M059J (cell line): ENCODE measurements at places on chromosomes 7 and 10.

- DNase-seq, result peak; percentile 71
These were observed 250.8 kb downstream of the KCNMA1 start for GRCh38 chr10:77386838-77387237.

- DNase-seq, result peak; percentile 96
These were observed 30.4 kb downstream of the PDLIM1 start for GRCh38 chr10:95260397-95260881.

DNA sequence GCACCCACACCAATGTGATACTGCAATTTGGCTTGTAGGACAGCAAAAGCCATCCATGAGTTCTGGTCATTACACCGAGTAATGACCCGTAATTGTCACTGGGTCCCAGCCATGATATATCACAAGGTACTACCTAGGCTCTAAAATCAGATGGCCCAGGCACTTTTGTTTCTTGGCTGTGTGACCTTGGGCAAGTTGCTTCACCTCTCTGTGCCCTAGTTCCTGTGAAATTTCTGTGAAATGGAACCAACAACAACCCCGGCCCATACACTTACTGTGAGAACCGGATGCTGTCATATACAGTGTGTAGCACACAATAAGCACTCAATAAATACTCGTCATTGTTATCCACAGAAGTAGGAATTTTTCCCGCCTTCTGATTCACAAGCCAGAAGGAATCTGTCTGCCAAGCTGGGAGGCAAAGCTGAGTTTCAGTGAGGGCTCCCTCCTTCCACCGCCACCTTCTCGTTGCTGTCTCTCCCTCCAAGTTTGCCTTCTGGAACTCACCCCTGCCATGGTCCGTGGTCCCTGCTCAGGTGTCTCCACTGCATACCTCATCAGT, 6.4 kb upstream of the CYTH3 start:
- DNase-seq, result no peak

GRCh38 chr7:139732471-139733167, 45.2 kb downstream of the HIPK2 start:
- DNase-seq, result no peak

DNA sequence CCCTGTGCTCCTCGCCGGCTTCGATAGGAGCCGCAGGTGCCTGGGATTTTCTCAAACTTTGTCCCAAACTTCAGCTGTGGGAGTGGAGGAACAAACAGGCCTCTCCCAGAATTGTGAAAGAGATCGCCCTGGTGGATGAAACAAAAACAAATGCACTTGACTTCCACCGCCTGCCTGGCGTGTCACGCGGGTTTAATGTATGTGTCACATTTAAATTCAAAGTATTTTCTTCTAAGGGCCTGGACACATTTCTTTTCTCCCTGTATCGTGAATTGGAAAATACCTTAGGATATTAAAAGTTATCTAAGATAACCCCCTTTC, 694 bp upstream of the WASL start:
- no peak for DNase-seq

- DNase-seq, result no peak
These were observed 61.0 kb downstream of the HTR5A start for GRCh38 chr7:155131090-155131489.

GRCh38 chr10:34323192-34323591, 491.9 kb downstream of the PARD3 start:
- DNase-seq, result peak; percentile 18

DNA sequence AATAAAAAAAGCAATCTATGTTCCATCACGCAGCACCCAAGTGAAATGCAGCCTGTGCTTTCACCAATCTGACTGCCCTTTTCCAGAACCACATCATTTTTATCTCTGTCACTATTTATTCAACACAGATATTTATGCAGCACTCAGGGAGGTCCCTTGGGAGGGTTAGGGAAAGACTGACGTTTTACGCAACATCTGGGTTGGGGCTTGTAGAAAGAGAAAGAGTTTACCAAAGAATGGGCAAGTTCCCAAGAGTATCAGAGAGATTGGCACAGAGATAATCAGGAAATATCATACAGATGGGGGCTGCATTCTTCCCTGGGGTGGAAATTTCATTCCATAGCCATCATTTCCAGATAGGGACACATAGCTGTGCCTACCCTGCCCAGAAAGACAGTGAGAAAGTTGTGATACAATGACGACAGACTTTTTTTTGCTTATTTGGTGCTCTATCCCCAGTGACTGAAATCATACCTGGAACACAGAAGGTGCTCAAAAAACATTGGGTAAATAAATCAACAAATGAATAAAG, 474.2 kb downstream of the CALN1 start:
- DNase-seq, result no peak

GRCh38 chr7:23377134-23377533, 78.0 kb downstream of the MALSU1 start:
- DNase-seq, result peak; percentile 63

GRCh38 chr7:29609162-29610037, 45.8 kb downstream of the PRR15 start:
- DNase-seq, result peak; percentile 85

- DNase-seq, result peak; percentile 8
These were observed 26.7 kb downstream of the ERCC6 start for GRCh38 chr10:49512121-49512809.

- DNase-seq, result no peak
These were observed 26.5 kb upstream of the ZNF107 start for GRCh38 chr7:64639267-64640001.

DNA sequence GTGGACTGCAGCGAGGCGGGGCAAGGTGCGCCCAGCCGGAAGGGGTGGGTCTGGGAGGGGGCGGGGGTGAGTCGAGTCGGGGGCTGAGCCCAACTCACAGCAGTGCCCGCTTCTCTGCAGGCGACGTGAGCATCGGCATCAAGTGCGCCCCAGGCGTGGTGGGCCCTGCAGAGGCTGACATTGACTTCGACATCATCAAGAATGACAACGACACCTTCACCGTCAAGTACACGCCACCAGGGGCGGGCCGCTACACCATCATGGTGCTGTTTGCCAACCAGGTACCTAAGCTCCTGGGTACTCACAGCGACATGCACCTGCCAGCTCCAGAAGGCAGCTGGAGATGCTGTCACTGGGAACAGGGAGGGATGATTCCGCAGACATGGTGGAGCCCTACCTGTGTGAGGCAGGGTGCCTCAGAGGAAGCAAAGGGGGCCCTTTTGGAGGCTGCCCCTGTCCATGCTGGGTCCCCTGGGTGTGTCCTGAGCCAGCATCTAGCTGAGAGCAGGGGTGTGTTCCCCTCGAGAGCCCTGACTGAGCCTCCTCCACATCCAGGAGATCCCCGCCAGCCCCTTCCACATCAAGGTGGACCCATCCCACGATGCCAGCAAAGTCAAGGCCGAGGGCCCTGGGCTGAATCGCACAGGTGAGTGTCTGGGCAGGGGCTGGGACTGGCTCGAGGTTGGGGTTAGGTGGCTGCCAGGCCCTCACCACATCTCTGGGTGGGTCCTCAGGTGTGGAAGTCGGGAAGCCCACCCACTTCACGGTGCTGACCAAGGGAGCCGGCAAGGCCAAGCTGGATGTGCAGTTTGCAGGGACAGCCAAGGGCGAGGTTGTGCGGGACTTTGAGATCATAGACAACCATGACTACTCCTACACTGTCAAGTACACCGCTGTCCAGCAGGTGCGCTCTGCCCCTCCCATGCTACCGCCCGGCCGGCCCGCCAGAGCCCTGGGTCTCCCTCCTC, 12.8 kb downstream of the FLNC start:
- no peak for DNase-seq

GRCh38 chr7:27689591-27690164, 27.0 kb upstream of the HIBADH start:
- peak; percentile 55 for DNase-seq

GRCh38 chr7:109879287-109879828, 1211.6 kb upstream of the LRRN3 start:
- no peak for DNase-seq

GRCh38 chr10:78318305-78318704, 284.6 kb downstream of the RPS24 start:
- no peak for DNase-seq

DNA sequence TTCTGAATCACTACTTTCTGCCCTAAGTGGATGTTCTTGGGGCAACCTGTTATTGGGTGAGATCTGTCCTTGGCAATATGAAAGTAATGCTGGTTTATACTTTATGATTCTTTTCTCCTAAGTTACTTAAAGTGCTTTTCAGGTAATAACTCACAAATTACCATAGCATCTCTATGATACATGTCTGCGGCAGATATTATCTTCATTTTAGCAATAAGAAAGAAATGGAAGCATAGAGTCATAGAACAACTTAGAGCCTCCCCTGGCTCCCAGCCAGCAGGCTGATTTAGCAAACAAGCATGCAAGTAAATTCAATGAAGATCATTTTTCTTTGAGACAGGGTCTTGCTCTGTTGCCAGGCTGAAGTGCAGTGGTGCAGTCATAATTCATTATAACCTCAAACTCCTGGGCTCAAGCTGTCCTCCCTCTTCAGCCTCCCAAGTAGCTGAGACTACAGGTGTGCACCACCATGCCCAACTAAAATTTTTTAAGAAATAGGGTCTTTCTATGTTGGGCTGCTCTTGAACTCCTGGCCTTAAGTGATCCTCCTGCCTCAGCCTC, 38.1 kb upstream of the GRM8 start:
- peak; percentile 1 for DNase-seq

- DNase-seq, result peak; percentile 37
These were observed 23.9 kb downstream of the MACC1 start for GRCh38 chr7:20193242-20193777.

DNA sequence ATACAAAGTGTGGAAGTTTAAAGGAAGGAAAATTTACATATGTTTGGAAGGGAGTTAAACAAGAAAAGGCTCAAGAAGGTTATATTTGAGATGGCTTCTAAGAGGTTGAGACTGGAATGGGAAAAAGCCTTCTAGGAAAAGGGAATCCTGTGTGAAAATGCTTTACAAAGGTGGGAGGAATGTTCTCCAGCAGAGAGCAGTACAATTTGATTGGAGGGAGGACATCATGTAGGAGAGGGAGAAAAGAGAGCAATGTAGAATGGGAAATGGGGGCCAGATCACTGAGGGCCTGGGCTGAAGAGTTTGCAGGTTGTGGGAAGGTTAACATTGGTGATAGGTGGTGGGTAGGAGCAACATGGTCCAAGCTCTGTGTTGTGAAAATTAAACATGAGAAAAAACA, 366.9 kb downstream of the XPNPEP1 start:
- no peak for DNase-seq

DNA sequence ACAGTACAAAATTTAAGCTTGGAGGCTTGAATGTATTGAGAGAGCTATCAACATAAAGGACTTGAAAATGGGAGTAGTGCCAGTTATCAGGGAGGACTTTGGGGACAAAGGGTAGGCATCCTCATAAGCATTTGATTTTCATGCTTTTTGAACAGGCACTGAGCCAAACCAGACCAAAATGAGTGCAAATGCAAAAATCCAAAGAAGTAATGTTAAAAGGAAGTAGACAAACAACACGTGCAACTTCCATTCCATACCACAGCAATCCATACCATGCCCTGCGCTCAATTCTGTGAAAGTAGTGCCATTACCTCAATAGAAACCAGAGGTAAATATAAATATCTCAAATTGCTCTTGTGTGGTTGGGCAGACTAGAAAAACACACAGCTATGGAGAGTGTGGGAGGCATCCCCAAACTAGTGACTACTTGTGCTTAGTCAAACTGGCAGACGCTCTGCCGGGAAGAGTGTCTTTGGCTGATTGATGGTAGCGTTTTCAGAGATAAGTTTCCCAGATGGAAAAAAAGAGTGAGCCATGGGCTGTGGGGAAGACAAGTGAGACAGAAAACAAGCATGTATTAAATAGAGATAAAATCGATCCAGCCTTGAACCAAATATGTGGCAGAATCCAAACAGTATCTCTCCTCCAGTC, 161.5 kb downstream of the CREB5 start:
- no peak for DNase-seq

- peak; percentile 81 for DNase-seq
These were observed 26.1 kb downstream of the ABCB1 start for GRCh38 chr7:87574630-87575029.

DNA sequence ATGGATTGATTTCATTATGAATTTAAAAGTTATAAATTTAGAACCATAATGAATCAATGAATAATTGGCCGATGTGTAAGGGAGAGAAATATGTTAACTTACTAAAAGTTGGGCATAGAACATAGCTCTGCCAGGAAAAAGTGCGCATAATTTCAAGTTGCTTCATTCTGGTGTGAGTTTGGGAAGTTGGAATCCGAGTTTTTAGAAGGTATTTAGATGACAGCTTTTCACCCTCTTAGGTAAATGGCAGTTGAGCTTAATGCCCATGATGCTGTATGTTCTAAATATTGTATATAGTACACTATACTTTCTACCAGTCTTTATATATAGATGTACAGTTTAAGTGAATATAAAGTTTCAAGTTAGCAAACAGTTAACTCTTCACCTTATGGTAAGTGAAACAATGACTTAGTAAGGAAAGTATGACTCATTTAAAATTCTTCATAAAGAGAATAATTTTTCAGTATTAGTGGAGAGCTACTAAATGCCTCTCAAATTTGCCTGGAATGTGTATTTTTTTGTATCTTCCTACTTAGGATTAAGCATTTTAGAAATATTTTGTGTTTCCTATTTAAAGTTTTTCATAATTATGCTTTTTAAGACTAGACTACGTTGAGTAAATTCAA, 1.6 kb downstream of the C1GALT1 start:
- DNase-seq, result peak; percentile 16

- no peak for DNase-seq
These were observed 68.7 kb downstream of the ARHGAP22 start for GRCh38 chr10:48536156-48536500.

GRCh38 chr10:62907470-62908212, 91.5 kb upstream of the EGR2 start:
- DNase-seq, result no peak

DNA sequence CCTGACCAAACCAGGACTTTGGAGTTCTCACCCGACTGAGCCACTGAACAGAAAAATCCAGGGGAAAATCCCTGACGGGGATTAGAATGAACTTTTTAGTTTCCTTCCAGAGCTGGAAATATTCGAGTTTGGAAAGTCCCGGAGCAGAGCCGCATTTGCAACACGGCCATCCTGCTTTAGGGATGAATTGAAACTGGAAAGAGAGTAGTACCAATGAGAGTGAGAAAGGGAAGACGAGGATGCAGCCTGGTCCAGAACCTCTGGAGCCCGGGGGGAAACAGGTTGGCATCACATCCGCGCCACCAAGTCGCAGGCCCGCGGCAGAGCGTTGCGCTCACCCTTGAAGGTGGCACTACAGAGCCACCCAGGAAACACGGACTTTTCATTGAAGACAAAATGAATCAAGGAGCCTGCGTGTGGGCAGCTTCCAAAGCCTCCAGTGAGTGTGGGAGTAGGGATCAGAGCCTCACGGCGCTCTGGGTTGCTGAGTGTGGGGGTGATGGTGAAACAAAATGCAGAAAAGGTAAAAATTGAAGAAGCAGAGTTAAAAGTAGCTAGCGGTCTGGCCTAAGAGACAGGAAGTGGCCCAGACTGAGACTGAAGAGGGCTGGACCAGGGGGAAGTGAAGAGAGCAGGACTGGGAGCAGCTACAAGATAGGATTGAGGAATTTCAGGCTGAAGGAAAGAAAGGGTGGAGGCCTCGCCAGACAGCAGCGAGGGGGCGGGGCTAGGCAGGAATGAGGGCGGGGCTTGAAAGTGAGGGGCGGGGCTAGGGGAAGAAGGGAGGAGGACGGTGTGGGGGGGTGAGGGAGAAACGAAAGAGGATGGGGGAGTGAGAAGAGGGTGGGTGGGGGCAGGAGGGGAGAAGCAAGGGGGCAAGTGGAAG, 1.8 kb downstream of the SMURF1 start:
- peak; percentile 64 for DNase-seq
